ENCODE measurements at places on chromosomes 1 and 21. TPM values are rescaled to one million over a fixed set of nuclear protein-coding genes. Genes with fewer than 3 reads are reported as not detected.

DNA sequence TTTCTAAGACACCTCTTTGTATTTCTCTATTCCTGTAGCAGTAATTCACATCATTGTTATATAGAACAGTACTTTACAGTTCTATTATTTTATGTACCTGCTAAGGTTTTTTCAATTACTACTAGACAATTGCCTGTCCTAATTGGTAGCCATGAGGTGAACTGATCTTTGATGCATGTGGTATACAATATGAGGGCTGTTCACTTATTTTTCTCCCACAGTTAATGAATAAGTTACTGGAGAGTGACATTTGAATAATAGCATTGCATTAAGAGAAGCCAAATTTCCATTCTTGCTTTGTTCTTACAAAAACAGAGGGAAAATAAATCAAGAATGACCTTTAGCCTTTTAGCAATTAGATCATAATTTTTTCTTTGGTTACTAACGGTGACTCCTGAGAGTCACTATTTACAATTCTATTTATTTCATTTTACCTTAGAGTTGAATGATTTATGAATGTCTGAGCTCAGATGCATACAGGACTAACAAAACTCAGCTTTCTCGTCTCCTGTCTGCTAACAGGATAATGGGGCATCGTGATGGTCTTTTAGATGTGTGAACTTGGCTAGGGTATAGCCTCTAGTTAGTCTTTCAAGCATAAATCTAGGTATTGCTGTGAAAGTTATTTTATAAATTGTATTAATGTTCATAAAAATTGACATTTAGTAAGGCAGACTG is 54.1 kb downstream of the OLFM3 start:
- DNase-seq, result no peak

GRCh38 chr1:212973899-212974298 is 23.6 kb downstream of the VASH2 start:
- DNase-seq, result no peak

DNA sequence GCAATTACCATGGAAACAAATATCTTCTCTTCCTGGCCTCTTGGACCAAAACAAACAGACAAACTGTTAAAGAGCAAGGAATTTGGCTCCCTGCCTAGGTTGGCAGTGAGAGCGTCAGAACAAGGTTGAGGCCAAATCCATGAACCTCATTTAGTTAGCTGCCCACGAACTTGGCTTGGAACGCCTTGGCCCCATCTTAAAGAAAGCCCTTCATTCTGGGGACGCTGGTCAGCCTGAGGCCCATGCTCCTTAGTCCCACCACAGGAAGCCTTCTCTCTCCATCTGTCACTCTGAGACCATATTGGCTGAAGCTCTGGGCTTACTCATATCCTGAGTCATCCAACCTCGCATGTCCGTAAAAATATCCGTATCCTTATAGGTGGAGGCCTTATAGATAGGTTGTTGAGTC is 62.4 kb upstream of the DIRAS3 start:
- peak; percentile 86 for DNase-seq

AZIN2 gene
- 3.2 TPM for polyA plus RNA-seq

GRCh38 chr1:18923756-18924211 is 21.4 kb upstream of the ALDH4A1 start:
- DNase-seq, result no peak

KRTAP19-1 gene
- polyA plus RNA-seq, result not detected

RGS1 gene
- polyA plus RNA-seq, result 3.6 TPM

- no peak for DNase-seq
These were observed 113.0 kb upstream of the ARHGEF16 start for GRCh38 chr1:3341236-3341994.
